Stimulated activated CD4-positive, alpha-beta T cell treated with anti-CD3 and anti-CD28 coated beads, Interleukin-12 subunit alpha, Interleukin-12 subunit beta, amount 100 ng/mL, for 24 hours (primary cell): ENCODE measurements at places on chromosomes 13 and 19.

GRCh38 chr19:16383584-16384161 lies 59.0 kb downstream of the KLF2 start:
- DNase-seq = no peak

DNA sequence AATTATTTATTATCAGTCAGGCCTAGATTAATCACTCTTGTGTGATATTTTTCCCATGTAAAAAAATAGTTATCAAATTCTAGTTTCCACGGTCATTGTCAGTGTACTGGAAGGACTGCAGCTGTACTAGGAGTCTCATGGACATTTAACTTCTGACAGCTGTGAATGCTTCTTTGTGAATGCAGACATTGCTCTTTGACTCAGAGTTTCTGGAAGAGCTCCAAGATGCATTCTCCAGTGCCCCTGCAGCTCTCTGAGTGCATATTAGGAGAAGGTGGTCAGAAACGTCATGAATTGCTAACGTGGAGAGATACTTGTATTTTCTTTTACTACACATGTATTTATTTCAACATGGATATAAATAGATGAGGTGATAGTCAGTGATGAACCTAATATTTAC lies 9.7 kb upstream of the SLITRK5 start:
- no peak for DNase-seq

DNA sequence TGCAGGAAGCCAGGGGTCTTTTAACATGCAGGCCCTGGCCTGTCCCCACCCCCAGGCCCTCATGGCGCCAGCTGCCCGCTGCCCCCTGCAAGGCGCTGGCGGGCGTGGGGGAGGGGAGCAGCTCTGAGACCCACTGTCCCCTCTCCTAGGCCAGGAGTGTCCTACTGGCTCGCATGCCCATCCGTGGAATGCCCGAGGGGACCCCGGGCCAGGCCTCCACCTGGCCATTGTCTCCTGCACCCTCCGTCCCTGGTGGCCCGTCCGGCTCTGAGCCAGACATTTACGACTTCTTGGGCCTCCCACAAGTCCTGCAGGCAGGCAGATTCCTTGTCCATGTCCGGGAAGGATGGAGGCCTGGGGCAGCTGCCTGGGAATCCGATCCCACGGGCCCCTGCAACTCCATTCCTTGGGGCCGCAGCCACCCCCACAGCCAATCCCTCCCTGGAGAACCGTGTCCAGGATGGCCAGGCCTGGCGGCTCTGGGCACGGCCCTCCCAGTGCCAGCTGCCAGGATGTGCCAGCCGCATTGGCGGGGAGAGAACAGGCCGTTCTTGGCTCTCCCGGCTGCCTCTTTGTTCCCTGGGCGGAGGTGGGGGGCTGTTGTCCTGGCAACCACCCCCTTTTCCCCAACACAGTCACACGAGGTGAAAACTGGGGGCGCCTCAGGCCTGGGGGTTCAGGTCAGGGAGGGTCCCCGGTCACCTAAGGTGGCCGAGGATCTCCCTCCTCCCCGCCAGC lies 10.5 kb upstream of the PLIN3 start:
- no peak for DNase-seq

DNA sequence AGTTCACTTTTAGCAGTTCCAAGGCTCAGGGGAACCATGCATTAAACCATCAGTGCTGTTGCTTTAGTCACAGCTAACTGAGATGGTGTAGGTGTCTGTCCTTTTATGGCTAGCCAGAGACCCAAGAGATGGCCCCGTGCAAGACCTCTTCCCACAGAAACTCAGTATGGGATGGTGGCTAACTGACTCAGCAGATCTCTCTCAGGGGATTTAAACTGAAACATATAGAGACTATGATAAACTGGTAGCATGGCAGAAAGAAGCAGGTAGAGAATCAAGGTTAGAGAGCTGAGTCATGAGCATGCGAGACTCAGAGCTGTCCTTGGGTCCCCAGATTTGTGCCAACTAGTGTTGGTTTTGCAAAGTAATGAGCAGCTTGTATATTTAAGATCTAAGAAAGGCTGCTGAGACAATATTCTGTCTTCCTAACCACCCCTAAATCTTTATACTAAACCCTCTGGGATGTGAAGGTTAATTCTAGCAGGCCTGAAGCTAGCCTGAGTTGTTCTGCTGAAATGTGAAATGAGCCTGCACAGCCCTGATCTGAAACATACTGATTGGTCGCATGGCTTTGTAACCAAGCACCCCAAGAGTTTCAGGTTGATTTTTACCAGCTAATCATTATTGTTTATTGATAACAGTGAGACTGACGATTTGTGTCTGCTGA lies 6.5 kb upstream of the SCEL start:
- no peak for DNase-seq

DNA sequence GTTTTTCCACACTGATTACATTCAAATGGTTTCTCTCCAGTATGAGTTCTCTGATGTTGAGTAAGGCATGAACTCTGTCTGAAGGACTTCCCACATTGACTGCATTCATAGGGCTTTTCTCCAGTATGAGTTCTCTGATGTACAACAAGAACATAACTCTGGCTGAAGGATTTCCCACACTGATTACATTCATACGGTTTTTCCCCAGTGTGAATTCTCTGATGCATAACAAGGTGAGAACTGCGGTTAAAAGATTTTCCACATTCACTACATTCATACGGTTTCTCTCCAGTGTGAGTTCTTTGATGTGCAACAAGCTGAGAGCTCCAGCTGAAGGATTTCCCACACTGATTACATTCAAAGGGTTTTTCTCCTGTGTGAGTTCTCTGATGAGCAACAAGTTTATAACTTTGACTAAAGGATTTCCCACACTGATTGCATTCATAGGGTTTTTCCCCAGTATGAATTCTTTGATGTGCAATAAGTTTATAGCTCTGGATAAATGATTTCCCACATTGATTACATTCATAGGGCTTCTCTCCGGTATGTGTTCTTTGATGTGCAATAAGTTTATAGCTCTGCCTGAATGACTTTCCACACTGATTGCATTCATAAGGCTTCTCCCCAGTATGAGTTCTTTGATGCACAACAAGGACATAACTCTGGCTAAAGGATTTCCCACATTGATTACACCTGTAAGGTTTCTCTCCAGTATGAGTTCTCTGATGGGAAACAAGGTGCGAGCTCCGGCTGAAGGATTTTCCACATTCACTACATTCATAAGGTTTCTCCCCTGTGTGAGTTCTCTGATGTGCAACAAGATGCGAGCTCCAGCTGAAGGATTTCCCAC lies 23.5 kb downstream of the ZNF180 start:
- DNase-seq = no peak

- no peak for DNase-seq
Observed at GRCh38 chr19:8388612-8388958, 1.6 kb upstream of the RAB11B start.

DNA sequence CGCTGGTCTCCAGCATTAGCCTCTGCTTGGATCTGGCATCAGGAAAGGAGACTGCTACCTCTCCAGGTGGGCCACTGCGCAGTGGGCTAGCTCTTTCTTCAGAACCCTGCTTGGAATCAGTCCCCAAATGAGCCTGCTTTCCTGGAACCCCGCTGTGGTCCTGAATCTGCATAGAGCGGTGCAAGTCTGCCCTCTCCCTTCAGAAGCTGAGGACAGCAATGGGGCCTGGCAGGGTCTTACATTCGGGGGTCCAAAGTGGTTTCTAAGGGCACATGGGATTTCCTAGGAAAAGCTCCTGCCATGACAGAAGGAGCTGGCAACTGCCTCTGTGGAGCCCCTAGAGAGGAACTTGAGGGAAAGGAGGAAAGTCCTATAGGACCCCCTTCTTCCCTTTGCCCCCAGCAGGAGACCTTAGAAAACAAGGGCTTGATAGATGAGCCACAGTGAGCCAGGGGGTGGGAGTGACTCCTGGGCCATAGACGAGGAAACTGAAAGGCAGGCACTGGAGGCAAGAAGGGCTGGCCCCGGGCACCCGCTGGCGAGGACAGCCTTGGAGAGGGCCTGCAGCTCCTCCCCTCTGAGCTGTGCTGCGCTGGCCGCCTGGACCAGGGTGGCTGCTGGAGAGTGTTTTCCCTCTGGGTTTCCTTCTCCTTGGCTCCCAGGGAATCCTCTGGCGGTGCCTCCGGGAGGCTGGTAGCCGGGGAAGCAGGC lies 1.4 kb upstream of the VSTM2B start:
- DNase-seq = no peak

- DNase-seq = no peak
Observed at GRCh38 chr13:95188128-95188527, 113.1 kb downstream of the ABCC4 start.

GRCh38 chr13:66468656-66469055 lies 761.5 kb downstream of the PCDH9 start:
- no peak for DNase-seq

DNA sequence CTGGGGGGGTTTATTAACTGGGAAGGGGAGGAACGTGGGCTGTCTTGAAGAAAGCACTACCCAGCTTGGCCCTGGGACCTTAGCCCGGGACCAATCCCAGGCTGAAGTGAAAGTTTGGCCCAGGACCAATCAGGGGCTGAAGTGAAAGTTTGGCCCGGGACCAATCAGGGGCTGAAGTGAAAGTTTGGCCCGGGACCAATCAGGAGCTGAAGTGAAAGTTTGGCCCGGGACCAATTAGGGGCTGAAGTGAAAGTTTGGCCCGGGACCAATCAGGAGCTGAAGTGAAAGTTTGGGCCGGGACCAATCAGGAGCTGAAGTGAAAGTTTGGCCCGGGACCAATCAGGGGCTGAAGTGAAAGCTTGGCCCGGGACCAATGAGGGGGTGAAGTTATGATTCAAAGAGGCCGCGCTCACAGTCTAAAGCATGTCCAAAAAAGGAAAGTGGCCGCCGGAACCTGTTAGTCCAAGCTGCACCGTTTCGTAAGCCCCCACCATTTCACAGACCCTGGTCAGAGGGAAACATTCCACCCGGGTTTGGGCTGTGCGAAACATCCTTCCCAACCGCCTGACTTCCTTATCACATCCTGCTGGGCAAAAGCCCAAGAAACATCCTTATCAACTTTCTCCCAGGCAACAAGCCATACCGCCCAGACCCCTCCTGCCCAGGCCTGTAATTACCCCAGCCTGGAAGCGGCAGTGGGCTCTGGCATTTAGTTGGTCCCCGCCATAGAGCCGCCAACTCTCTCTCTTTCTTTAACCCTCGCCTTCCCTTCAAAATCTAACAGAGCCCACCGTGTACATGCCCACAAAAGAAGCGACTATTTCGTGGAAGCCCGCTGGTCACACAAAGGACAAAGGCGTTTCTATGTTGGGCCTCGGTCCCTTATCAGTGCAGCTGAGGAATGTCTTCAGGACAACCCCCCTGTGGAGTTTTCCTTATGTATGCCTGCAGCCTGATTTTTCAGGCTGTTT lies 1.1 kb downstream of the ZNF850 start:
- DNase-seq = peak; percentile 14

GRCh38 chr19:54708781-54709180 lies 15.5 kb upstream of the KIR3DL3 start:
- no peak for DNase-seq

- DNase-seq = no peak
Observed at GRCh38 chr19:21151460-21151859, 9.6 kb downstream of the ZNF431 start.

GRCh38 chr13:51643882-51644281 lies 59.6 kb downstream of the WDFY2 start:
- DNase-seq = no peak

DNA sequence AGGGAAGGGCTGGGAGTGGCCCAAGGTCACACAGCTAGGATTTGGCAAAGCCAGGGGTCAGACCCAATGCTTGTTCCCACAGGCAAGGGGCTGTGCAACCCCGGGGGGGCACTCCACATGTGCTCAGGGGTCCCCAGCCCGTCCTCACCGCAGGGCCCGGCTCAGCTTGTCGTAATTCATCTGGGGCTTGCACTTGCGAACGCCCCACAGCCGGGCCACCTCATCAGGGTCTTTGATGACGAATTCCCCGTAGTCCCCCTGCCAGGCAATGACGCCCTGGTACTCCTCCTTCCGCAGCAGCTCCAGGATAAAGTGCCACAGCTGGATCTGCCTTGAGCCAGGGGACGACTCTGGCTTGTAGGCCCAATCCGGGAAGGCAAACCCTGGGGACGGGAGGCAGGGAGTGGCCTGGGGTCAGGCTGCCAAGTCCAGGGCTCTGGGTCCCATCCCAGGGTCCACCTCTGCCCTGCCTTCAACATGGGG lies 4.7 kb downstream of the ERF start:
- DNase-seq = no peak

DNA sequence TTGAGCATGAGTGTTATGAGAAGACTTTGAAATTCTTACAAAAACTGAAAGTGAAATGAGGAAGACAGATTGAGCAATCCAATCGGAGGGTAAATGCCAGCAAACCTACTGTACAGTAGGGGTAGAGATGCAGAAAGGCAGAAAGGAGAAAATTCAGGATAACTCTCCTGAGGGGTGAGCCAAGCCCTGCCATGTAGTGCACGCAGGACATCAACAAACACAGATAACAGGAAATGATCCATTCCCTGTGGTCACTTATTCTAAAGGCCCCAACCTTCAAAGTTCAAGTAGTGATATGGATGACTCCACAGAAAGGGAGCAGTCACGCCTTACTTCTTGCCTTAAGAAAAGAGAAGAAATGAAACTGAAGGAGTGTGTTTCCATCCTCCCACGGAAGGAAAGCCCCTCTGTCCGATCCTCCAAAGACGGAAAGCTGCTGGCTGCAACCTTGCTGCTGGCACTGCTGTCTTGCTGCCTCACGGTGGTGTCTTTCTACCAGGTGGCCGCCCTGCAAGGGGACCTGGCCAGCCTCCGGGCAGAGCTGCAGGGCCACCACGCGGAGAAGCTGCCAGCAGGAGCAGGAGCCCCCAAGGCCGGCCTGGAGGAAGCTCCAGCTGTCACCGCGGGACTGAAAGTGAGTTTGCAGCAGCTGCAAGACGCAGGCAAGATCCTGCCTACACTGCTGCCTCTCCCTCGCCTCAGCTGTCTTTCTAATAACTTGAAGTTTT lies at the start of gene TNFSF13B:
TSS of gene TNFSF13B (plus strand) at position 118 of the 728 bp plus-strand sequence. CDS start at position 296, 178 bp downstream.
- DNase-seq = peak; percentile 17

DNA sequence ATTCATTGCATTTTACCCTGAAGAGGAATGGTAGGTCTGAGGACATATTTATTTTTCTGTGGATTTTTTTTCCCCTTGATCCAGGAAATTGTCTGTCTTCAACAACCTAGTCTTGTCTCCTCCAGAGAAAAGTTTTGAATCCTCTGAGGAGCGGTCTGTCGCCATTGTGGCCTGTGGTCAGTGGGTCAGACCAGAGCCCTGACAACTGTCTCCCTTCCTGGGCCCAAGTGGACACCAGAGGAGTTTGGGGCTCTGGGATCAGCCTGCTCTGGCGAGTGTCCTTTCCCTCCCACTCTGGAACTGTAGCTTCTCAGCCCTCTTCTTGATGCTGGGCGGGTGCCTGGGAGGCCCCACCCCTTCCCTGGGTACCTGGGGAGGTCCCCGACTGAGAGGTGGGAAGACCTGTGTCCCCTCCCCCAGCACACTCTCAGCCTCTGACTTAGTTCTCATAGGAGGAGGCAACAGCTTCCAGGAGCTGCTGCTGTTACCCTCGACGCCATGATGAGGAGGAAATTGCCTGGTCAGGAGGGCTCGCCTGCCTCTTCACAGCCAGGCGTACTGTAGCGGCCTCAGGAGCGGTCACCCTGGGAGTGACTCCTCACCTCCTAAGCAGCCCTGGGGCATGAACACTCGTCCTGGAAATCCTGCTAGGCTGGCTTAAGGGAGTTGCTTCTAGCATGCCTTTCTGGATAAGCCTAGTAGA lies 110.3 kb downstream of the GGACT start:
- DNase-seq = no peak
